H7 (cell line): ENCODE measurements at places on chromosomes 3 and 15. TPM values are rescaled to one million over a fixed set of nuclear protein-coding genes. Genes with fewer than 3 reads are reported as not detected.

- no peak for DNase-seq
These were observed 231.2 kb downstream of the MBNL1 start for GRCh38 chr3:152499791-152500385.

DNA sequence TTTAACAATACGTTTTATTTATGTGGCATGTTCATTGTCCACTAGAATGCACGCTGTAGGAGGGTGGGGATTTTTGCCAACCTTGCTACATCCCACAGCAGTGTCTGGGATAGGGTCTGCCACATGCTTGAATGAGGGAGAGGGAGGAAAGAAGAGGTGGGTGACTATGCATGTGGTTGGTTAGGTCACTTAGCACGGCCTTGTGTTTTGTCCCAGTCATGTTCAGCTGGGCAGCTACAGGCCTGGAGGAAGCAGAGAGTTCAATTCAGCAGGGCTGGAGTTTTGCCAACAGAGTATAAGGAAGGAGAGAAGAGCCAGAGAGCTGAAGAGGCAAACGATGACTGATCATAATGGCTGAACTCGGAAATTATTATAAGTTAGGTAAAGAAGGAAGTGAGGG is 268.4 kb upstream of the NSMCE3 start:
- no peak for DNase-seq

DNA sequence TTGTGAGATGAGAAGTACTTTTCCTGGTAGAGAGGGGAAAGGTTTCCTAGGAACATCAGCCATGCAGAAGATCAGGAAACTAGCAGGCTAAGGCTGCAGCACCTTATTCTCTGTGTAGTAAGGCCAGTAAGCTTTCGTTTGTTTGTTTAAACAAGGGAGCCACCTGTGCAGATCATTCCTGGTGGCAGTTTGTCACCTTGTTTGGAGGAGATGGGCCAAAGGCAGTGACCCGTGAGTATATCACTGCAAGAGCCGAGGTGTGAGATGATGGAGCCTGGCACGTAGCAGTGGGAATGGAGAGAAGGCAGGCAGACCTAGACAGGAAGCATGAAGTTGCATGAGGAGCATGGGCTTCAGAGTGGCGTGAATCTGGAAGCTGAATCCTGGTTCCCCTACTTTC is 19.6 kb downstream of the ATG7 start:
- DNase-seq, result no peak

GP9 gene
- not detected in 2 replicates for total RNA-seq

GALNT15 gene
- total RNA-seq, result 0.67 TPM in 1 of 2 replicates, not detected in the other

KLHL25 gene
- 15.8 and 20.8 TPM in 2 replicates for total RNA-seq
